ENCODE measurements at places on chromosomes 4 and X.

- H3K4me3 ChIP-seq = no peak overlapping the region
- no peaks in the 10 kb centered on the region for H3K27me3 ChIP-seq
- no peak overlapping the region for H3K27ac ChIP-seq
- peaks cover 2% of the 10 kb centered on the region for H3K36me3 ChIP-seq
- no peaks in the 10 kb centered on the region for H3K4me1 ChIP-seq
Observed at GRCh38 chr4:94486372-94486801, 34.6 kb downstream of the PDLIM5 start.

DNA sequence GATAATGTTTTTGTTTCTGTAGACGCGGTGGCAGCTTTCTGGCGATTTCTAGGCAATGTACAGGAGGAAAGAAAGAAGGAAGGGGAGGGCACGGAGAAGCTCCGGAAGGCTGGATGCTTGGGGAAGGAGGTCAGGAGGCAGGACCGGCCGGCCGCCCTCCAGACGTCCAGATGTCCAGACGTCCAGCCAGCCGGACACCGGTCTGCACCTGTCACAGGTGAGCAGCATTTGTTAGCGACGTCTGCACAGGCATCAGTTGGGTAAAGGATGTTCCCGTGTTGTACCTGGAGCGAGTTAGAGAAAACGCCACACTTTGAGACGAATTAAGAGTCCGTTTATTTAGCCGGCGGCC, 90.0 kb upstream of the PPP2R3B start:
- H3K27me3 ChIP-seq = no peaks in the 10 kb centered on the region
- no peaks in the 10 kb centered on the region for H3K4me1 ChIP-seq
- DNase-seq = peak; percentile 3

DNA sequence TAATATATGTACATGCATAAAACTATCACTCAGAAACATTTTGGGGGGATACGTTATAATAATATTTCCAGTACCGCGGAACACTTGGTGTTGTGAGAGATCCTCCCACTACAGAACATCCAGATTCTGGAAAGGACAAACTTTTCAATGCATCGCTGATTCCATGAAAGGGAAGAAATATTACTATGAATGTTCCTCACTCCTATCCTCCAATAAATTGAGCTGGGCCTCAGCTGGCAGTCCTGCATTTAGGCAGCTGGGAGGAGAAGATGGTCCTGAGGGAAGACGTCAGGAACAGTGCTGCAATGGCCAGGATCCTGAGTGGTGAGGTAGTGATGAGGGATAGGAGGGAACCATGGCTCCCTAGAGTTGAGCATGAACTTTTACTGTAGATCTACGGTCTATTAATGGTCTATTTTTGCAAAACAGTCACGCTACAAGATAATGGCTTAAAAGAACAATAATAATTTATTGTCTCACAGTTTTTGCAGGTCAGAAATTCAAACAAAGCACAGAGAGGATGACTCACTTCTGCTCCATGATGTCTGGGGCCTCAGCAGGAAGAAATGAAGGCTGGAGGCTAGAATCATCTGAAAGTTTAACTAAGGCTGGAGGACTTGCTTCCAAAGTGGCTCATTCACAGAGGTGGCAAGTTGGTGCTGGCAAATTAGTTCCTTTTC, 538.1 kb downstream of the STIM2 start:
- no peaks in the 10 kb centered on the region for H3K4me1 ChIP-seq
- H3K27me3 ChIP-seq = no peaks in the 10 kb centered on the region
- no peak for DNase-seq
- no peaks in the 10 kb centered on the region for H3K36me3 ChIP-seq

GRCh38 chr4:54378461-54378860, 149.4 kb downstream of the PDGFRA start:
- no peak overlapping the region for H3K27ac ChIP-seq
- no peak overlapping the region for H3K4me3 ChIP-seq
- DNase-seq = peak; percentile 16
- no peaks in the 10 kb centered on the region for H3K36me3 ChIP-seq
- H3K4me1 ChIP-seq = peaks cover 2% of the 10 kb centered on the region

GRCh38 chr4:130419211-130419975, 1323.4 kb downstream of the C4orf33 start:
- DNase-seq = no peak
- H3K4me3 ChIP-seq = no peak overlapping the region
- H3K27ac ChIP-seq = no peak overlapping the region
- no peaks in the 10 kb centered on the region for H3K4me1 ChIP-seq

- H3K27ac ChIP-seq = no peak overlapping the region
- no peaks in the 10 kb centered on the region for H3K36me3 ChIP-seq
- H3K4me1 ChIP-seq = no peaks in the 10 kb centered on the region
- H3K27me3 ChIP-seq = no peaks in the 10 kb centered on the region
- no peak overlapping the region for H3K4me3 ChIP-seq
Observed at GRCh38 chrX:120791013-120791643, 84.5 kb downstream of the CT47B1 start.

- DNase-seq = no peak
- no peak overlapping the region for H3K4me3 ChIP-seq
- H3K27me3 ChIP-seq = no peaks in the 10 kb centered on the region
- no peaks in the 10 kb centered on the region for H3K4me1 ChIP-seq
- no peaks in the 10 kb centered on the region for H3K36me3 ChIP-seq
Observed at GRCh38 chr4:183517781-183518180, 12.9 kb downstream of the ING2 start.

GRCh38 chr4:144970597-144970996, 127.4 kb downstream of the ANAPC10 start:
- no peak overlapping the region for H3K4me3 ChIP-seq
- H3K36me3 ChIP-seq = no peaks in the 10 kb centered on the region
- DNase-seq = no peak
- no peaks in the 10 kb centered on the region for H3K4me1 ChIP-seq
- no peaks in the 10 kb centered on the region for H3K27me3 ChIP-seq
- H3K27ac ChIP-seq = no peak overlapping the region

Measured in trophoblast cell (in vitro differentiated cells and primary cell).